ENCODE measurements at places on chromosomes 2 and 18.

DNA sequence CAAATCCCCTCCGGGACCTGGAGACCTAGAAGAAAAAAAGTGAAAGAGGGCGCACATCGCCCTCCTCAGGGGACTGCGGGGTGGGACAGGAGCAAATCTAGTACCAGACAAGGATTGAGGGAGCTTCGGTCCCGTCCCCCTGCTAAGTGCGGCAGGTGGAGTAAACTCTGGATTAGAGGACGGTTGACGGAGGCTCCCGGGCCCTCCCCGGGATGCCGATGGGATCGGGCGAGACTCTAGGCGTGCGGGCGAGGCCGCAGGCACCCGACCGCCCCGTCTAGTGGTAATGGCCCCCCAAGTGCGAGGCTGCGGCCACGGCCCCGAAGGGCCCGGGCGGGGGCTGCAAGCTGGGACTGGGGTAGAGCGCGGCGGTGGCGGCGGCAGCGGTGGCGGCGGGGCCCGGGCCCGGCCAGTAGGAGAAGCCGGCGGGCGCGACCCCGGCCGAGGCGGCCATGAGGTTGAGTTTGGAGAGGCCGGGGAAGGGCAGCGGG, 3.5 kb downstream of the FEV start:
- no peak for DNase-seq

- DNase-seq: no peak
Observed at GRCh38 chr18:47735041-47735702, 195.3 kb downstream of the SMAD2 start.

- no peak for DNase-seq
Observed at GRCh38 chr2:33848486-33848885, 249.4 kb upstream of the FAM98A start.

- no peak for DNase-seq
Observed at GRCh38 chr2:10529611-10530010, 81.5 kb upstream of the ODC1 start.

DNA sequence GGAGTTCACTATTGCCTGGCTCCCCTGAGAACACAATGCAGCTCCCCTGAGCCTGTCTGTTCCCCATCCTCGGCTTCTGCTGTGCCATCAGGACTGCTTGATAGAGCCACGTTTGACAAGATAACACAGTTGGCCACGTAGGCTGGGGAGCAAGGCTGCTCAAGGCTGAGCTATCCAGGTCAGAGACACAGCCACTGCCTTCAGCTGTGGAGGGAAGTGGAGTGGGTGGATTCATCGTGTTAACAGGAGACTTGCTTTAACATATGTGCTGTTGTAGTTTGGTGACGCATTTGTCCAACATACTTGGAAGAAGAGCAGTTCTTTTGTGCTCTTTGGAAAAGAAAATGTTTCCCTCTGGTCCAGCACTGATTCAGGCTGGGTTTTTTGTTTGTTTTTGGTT, 68.8 kb downstream of the WDSUB1 start:
- no peak for DNase-seq

DNA sequence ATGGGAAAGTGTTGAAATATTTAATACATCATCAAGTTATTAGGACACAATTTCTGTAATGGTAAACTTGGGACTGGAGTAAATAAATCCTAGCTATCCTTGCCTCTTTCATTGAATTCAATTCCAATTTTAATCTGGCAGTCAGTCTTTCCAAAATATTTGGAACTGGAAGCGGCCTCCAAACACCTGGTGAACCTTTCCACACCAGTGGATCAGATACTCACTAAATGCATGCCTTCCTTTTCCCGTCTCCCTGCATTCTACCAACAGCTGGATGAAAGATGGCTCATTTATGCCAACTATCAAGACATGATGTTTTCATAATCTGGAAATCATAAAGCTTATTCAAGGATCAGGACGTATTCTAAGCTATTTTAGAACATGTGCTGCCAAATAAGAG, 488.2 kb upstream of the SPHKAP start:
- DNase-seq: no peak

DNA sequence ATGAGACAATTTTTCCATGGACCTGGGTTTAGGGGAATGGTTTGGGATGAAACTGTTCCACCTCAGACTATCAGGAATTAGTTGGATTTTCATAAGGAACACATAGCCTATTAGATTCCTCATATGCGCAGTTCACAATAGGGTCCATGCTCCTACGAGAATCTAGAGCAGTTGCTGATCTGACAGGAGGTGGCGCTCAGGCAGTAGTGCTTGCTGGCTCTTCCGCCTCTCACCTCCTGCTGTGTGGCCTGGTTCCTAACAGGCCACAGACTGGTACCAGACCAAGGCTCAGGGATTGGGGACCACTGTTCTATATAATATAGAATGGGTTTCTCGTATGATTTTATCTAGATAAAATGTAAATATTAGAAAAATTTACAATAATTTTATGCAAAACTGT, 338.7 kb downstream of the CPS1 start:
- DNase-seq: no peak

- DNase-seq: no peak
Observed at GRCh38 chr2:214629875-214630274, 179.6 kb downstream of the BARD1 start.

- no peak for DNase-seq
Observed at GRCh38 chr2:45648636-45649035, 2.8 kb upstream of the PRKCE start.

Data from CD4-positive, alpha-beta T cell treated with Interleukin-15 for 4 hours (primary cell).